Stimulated activated CD8-positive, alpha-beta memory T cell treated with anti-CD3 and anti-CD28 coated beads, Interleukin-15, amount 100 ng/mL, for 1 hour (primary cell): ENCODE measurements at places on chromosomes 16 and 17.

DNA sequence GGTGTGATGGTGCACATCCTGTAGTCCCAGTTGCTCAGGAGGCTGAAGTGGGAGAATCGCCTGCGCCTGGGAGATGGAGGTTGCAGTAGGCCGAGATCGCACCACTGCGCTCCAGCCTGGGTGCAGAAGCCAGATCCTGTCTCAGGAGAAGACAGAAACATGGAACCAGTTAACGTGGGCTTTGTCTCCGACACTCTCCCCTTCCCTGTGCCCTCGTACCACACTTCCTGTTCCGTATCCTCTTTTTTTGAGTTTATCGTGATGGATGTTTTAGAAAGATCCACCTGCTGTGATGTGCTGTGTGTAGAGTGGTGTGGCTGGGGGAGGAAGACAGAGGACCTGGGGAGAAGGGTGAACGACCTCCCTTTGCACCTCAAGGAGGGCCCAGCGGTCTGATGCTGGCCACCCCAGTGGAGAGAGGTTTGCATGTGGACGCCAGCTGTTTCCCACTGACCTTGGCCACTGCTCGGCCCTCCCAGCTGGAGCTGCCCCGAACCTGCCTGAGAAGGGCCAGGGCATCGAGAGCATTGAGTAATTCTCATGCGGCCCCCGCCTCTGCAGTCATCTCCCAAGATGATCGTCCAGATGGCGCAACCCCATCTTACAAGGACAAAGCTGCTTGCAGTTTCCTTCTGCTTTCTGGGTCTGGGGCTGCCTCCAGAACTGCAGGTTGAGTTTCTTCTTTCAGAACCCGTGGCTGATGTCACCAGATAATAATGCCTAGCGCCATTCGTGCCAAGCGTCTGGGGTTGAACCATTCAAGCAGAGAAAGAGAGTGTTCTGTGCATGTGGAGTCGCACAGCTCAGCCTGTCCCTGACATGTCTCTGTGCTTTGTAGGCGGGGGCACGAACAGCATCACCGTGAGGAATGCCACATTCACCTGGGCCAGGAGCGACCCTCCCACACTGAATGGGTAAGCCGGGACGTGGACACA, 126.3 kb downstream of the ABCC1 start:
- no peak for DNase-seq

DNA sequence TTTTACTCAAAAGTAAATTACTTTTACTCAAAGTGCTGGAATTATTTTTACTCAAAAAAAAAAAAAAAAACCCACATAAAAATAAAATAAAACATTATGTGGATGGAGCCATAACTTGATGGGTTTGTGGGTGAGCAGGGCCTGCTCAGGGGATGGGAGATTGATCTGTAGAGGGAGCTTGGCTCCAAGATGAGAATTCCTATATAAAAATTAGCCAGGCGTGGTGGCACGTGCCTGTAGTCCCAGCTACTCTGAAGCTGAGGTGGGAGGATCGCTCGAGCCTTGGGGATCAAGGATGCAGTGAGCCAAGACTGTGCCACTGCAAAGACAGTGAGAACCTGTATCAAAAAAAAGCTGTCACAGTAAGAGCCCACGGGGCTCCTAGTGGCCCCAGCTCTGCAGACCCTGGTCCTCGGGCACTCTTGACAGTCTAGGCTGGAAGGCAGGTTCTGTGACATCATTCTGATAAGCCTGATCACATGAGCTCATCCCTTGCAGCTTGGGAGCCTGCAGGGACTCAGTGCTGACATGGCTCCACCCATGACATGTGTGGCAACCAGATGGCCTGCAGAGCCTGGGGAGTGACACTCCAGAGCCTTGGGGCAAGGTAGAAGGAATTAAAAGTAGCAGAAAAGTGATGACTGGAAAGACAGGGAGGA, 42.5 kb downstream of the ST3GAL2 start:
- DNase-seq: no peak

GRCh38 chr16:90020260-90020837, 1.1 kb upstream of the DBNDD1 start:
- no peak for DNase-seq

DNA sequence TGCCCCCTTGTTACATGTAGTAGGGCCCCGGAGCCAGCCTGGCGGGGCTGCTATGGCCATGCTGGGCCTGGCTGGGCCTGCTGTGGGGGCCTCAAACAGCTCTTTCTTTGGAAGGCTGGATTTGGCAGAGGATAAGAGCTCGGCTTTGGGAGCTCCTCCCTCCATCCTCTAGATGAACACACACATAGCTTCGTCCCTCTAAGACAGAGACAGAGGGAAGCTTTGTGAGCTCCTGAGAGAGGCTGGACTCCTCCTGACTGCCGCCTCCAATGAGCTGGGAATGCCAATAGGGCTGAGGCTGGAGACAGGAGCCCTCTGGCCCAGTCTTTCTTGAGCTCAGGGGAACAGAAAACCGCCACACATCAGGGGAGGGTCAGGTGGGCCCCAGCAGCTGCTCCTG, 37.3 kb upstream of the CDC42EP4 start:
- no peak for DNase-seq

DNA sequence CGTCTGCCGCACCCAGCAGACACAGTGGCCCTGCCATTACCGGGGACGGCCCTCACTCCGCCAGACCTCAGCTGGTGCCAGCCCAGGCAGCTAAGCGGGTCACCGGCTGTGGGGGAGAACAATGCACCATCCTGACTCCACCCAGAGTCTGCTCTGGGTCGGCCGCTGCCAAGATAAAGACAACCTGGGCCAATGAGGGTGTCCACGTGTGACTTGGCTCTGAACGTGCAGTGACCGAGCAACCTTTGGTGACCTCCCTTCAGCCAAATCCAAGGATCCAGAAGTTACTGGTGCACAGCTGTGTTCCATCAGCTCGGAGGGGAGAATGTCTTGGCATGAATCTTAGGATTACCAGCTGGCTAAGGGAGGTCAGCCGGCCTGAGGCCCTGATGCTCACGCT, 155.9 kb downstream of the NTN1 start:
- DNase-seq: no peak

DNA sequence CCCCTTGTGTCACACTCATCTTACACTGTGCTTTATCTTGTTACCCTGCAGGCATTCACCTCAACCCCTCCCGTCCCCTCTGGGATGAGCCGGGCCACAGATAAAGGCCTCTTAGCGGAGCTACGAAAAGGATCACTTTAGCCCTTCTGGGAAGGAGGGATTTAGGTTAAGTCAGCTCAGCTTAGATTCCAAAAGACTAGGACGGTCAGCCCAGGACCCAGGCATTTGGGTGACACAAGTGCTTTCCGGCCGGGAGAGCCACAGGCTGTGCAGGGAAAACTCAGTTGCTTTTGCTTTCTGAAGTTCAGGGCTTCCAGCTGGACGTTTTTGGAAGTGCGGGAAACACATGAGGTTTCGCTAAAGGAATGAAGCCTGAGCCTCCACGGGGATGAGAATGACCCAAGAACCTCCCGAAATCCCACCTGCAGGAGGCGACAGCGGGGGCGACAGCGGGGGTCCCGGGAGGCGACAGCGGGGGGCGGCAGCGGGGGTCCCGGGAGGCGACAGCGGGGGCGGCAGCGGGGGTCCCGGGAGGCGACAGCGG, 11.6 kb upstream of the METRNL start:
- DNase-seq: no peak

GRCh38 chr16:55506708-55507107, 2.2 kb upstream of the LPCAT2 start:
- DNase-seq: no peak

DNA sequence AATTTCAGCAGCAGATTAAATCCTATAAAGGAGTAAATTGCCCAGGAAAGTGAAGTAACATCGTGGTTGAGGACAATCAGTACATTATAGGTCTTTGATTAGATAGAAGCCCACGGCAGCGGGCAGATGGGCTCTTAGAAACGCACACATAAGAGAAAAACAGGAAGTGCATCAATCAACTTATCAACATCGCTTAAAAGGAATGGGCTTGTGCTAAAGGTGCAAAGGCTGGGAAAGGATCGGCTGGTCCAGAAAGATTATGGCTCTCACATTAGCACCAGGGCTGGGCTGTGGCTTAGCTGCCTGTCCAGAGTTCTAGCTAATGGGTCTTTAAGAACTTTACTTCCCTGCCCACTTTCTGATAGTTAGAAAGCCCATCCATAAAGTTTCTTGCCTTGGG, 292.0 kb upstream of the TNRC6C start:
- no peak for DNase-seq

DNA sequence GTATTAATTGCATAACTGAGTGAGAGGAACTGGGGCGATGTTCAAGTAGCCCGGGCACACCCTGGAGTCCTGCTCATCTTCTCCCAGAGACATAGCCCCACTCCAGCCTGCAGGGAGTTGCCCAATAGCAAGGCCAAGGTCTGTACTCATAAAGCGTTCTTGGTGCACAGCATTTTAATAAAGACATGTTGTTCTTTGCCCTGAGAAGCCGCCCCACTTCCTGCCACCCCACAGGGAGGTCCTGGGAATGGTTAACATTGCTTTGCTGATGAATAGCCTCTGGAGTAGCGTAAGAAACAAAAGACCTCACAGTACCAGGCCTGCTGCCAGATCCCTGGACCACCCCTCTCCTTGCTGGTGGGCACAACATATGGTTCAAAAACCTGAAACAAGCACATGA, 21.6 kb upstream of the CDH1 start:
- no peak for DNase-seq

- DNase-seq: no peak
Observed at GRCh38 chr16:53668869-53669268, 34.8 kb downstream of the RPGRIP1L start.

- no peak for DNase-seq
Observed at GRCh38 chr17:28324781-28325180, 5.8 kb downstream of the TMEM97 start.

GRCh38 chr16:88923450-88923849, 53.6 kb downstream of the CBFA2T3 start:
- no peak for DNase-seq

DNA sequence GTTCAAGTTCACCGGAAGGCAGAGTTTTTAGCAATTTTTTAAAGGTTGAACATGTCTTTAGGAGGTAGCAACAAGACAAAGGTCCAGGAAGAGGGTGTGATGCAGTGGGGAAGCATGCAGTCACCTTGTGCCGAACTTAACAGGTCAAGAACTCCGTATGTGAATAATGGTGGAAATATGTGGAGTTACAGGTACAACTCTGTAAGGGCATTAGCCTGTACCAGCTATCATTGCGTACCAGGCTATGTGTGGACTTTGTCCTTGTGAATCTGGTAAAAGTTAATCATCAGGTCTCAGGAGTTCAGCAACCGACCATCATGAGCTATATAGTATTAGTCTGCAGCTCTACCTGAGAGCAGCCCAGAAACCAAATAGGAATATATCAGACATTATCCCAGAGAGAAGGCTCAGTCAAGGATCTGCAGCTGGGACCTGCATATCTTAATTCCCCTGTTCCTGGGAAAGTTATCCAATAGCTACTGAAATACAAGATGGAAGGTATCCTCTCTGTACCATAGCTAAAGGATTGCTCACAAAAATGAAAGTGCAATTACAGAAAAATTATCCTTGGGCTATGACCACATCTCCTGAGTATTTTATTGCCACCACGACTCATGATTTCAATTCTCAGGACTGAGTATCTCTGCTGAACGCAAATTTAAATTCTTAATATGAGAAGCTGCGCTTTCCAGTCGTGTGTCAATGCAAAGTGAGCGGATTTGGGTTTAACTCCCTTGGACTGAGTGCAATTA, 469.3 kb downstream of the CDH13 start:
- DNase-seq: no peak

- no peak for DNase-seq
Observed at GRCh38 chr16:820748-821147, 20.2 kb upstream of the GNG13 start.

DNA sequence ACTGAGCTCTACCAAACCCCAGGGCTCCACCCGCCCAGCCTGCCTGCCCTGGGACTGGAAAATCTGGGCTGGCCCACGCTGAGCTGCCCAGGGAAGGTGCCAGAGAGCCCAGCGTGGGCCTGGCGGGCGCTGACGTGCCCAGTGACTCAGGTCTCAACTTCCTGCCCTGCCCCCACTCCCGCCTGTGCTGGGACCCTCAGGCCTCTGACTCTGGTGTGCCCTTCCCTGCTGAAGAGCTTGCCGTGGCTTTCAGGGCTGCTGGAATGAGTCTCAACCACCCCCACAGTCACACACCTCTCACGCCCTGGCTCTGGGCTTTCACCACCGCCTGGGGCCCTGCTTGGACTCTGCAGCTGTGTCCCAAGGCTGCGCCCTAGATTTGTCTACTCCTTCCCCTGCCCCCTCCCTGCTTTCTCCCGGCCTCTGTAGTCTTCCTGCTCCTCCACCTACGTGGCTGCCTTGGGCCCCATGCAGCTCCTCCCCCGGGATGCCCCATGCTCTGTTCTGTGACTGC, 10.4 kb downstream of the LLGL1 start:
- DNase-seq: no peak

DNA sequence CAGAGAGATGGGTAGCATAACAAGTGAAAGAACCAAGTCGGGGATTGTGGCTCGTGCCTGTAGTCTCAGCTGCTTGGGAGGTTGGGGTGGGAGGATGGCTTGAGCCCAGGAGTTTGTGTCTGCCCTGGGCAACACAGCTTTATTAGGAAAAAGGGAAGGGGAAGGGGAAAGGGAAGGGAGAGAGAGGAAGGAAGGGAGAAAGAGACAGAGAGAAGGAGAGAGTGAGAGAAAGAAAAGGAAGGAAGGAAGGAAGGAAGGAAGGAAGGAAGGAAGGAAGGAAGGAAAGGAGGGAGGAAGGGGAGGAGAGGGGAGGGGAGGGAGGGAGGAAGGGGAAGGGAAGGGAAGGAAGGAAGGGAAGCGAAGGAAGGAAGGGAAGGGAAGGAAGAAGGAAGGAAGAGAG, 33.3 kb downstream of the CENPV start:
- no peak for DNase-seq

GRCh38 chr17:37219876-37220606, 155.7 kb upstream of the C17orf78 start:
- no peak for DNase-seq

- no peak for DNase-seq
Observed at GRCh38 chr17:77618731-77619130, 339.8 kb upstream of the TNRC6C start.

DNA sequence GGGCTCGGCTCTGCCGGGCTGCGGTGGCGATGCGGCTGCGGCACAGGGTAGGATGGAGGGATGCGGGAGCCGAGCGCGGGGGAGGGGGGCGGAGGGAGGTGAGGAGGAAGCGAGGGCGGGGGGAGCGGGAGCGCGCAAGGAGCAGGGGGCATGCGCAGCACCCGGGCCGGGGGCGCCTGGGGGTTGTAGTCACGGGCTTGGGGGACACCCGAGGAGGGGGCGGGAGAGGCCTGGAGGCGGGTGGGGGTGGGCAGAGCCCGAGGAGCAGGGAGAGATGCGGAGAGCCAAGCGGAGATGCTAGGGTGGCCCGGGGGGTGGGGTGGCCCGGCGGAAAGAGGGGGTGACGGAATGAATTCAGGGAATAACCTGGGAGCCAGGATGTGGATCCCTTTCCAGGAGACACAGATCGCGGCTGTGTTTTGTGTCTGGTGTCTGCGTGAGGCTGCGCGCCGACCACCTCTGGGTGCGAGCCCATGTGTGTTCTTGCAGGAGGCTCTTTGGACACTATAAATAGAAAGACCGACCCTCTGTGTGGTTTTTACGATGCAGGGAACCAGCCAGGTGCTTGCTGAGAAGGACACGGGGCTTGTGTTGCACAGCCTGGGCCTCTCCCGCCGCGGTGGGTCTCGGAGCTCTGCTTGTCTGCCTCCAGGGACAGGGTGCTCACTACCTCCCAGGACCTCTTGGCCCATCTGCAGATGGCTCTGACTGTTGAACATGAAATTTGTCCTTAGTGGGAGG, at the start of gene STX1B:
Gene STX1B (minus strand): TSS at position 54 of the 741 bp plus-strand sequence. CDS start 242 bp downstream, outside the sequence.
- peak; percentile 11 for DNase-seq

- no peak for DNase-seq
Observed at GRCh38 chr16:24552705-24553246, 13.4 kb downstream of the RBBP6 start.

- no peak for DNase-seq
Observed at GRCh38 chr17:2455956-2456355, 55.1 kb upstream of the MNT start.
